Activated CD4-positive, CD25-positive, alpha-beta regulatory T cell (primary cell): ENCODE measurements at places on chromosomes 2 and 18.

- DNase-seq = peak; percentile 7
Measured at GRCh38 chr2:29920130-29920577, 1.2 kb downstream of the ALK start.

- no peak for DNase-seq
Measured at GRCh38 chr2:80548469-80548868, 243.9 kb upstream of the LRRTM1 start.

DNA sequence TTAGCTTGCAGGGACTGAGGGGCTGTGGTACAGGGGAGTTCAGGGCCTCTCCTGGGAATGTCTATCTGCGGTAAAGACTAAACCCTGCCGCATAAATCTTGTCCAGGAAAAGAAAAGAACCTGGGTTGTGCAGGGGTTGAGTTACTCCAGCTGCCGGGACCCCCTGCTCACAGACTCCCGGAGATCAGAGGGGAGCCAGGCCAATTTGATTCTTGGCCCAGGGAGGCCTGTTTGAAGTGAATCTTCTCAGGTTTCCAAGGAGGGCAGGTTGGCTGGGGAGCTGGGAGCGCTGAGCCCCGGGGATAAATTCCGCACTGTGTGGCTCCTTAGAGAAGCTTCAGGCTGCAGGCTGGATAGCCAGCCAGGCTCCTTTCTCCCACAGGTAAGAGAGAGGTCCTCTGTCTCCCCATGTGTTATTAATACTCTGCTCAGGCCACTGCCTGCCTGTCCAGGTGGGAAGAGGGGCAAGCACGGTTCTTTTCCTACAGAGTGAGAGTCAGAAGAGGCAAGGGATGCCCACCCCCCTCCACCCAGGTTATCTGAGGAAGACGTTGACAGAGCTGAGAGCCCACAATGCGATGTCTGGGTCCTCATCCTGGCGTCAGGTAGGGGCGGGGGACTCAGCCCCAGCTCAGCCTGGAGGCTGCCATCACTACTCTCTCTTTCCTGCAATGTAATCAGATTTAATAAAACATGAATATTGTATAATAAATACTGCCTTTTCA, 82.7 kb downstream of the LONRF2 start:
- no peak for DNase-seq

DNA sequence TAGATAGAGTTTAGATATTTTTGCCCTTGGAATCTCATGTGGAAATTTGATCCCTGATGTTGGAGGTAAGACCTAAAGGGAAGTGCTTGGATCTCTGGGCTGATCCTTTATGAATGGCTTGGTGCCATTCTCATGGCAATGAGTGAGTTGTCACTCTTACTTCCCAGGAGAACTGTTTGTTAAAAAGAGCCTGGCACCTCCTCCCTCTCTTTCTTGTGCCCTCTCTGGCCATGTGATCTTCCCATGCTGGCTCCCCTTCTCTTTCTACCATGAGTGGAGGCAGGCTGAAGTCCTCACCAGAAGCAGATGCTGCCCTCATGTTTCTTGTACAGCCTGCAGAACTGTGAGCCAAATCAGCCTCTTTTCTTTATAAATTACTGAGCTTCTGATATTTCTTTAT, 276.9 kb downstream of the ZNF804A start:
- DNase-seq = no peak

DNA sequence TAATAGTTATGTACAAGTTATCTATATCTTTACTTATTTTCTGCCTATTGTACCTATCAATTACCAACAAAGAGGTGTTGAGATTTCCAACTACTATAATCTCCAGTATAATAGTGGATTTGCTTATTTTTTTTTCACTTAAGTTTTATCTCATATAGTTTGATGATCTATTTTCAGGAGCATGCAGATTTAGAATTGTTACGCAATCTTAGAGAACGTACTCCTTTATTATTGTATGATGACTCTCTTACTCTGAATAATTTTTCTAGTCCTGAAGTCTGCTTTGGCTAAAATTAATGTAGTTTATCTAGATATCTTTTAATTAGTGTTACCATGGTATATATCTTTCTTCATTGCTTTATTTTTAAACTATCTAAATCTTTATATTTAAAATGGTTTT, 205.2 kb downstream of the SCG2 start:
- DNase-seq = no peak

- DNase-seq = no peak
Measured at GRCh38 chr2:136527560-136527959, 237.8 kb upstream of the THSD7B start.

GRCh38 chr2:68692511-68692910, 42.1 kb upstream of the ARHGAP25 start:
- no peak for DNase-seq

DNA sequence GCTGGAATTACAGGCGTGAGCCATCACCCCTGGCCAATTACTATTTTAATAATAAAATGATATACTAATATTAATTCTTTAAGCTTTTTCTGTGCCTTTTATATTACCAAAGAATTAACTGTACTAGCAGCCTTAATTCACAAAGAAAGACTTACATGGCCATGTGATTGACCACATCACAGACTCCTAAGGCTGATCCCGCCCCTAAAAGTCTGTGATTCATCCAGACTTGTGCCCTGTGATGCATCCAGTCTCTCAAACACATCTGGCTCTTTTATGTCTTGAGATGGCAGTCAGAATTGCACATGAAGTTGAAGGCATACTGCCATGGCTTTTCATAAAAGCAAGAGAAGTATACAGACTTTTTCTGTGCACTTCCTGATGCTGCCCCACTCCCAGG, 91.7 kb downstream of the DTNA start:
- no peak for DNase-seq

GRCh38 chr2:37767959-37768925, 96.8 kb upstream of the CDC42EP3 start:
- no peak for DNase-seq

- DNase-seq = no peak
Measured at GRCh38 chr2:134002921-134003320, 251.0 kb upstream of the MGAT5 start.

DNA sequence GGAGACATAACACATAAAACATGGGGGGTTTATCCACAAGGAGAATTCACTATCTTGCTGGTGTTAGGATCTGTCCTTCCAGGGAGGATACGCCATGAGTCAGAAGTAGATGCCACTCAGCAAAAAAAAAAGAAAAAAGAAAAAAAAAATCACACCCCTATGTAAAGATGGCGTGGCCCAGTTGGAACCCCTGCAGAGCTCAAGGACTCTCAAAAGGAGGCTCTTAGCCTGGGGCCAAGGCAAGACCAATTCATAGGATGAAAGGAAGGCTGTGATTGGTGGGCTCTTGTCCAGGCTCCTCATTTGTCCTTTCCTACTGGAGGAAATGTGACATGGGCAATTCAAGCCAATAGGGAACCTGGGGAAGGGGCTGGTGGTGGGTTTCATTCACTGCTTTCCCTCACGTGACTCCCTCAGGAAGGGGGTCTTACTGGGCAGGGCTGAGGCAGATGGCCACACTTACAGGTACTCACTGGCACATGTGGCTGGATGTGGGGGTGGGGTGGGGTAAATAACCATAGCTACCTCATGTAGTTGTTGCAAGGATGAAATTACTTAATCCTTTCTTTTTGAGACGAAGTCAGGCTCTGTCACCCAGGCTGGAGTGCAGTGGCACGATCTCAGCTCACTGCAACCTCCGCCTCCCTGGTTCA, 38.7 kb upstream of the HAAO start:
- no peak for DNase-seq

GRCh38 chr2:42856106-42856860, 63.9 kb upstream of the HAAO start:
- DNase-seq = no peak

DNA sequence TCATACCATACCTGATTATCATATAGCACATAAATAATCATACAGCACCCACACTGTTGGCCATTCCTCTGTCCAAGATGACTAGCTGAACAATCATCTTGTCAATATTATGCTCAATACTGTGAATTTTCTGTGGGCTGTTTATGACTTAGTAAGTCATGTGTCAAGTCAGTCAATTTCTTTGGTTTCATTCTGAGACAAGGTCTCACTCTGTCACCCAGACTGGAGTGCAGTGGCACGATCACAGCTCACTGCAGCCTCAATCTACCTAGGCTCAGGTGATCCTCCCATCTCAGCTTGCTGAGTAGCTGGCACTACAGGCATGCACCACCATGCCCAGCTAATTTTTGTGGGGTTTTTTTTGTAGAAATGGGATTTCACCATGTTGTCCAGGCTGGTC, 5.7 kb downstream of the MCM6 start:
- DNase-seq = no peak

GRCh38 chr2:2898744-2899143, 478.9 kb downstream of the EIPR1 start:
- DNase-seq = no peak

DNA sequence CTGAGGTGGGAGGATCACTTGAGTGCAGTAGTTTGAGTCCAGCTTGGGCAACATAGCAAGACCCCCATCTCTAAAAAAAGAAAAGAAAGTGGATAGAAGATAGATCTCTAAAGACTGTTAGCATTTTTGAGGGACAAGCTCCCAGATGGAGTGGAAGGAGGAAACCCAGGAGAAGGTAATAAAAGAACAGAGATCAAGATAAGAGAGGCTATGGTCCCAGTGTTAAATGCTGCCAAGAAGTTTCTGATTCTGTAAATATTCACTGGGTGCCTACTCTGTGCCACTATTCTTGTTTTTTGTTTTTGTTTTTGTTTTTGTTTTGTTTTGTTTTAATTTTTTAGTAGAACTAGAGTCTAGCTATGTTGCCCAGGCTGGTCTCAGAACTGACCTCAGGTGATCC, 26.2 kb downstream of the FZD5 start:
- no peak for DNase-seq

GRCh38 chr2:117702098-117702497, 112.4 kb upstream of the DDX18 start:
- no peak for DNase-seq

DNA sequence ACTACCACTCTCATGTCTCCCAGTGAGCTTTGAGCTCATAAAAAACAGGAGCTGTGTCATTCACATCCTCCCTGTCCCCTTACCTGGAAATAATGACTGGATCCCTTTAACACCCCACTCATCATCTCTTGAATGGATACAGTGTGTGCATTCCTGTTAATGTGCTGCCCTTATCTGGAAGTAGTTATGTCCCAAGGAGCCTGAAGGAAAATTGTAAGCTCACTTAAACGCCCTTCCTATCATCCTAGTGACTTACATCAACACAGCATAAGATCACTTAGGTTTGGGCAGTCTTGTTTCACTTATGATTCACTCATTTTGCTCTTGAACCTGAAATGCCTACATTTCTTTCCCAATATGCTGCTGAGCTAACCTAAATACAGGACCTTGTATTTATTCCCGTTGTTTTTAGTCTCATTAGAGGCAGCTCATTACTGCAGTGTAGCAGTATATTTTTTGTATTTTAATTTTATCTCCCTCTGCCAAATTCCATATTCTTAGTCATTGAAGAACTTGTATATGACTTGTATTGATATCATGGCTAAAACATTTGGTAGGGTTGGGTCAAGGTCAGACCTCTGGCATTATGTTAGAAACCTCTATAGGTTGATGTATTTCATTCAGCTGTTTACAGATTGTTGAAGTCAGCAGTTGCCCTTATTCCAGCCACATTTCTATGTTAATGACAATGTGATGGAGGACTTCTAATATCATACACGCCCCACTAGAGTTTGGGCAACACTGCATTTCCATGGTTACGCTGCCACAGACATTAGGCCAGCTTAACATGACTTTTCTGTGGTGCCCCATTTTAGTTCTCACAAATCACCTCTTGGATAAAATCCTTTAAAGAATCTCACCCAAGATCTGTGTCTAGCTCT, 72.9 kb downstream of the PKP4 start:
- DNase-seq = no peak

DNA sequence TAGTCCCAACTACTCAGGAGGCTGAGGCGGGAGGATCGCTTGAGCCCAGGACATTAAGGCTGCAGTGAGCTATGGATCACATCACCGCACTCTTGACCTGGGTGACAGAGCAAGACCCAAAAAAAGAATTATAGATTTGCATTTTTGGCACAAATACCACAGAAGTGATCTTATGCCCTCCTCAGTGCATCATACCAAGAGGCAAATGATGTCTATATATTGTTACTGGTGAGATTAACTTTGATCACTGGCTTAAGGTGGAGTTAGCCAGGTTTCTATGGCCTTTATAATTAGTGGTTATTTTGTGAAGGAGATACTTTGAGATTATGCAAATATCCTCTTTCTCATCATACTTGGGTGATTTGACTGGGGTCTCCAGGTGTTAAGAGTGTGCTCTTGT, 22.1 kb upstream of the CATIP start:
- no peak for DNase-seq

DNA sequence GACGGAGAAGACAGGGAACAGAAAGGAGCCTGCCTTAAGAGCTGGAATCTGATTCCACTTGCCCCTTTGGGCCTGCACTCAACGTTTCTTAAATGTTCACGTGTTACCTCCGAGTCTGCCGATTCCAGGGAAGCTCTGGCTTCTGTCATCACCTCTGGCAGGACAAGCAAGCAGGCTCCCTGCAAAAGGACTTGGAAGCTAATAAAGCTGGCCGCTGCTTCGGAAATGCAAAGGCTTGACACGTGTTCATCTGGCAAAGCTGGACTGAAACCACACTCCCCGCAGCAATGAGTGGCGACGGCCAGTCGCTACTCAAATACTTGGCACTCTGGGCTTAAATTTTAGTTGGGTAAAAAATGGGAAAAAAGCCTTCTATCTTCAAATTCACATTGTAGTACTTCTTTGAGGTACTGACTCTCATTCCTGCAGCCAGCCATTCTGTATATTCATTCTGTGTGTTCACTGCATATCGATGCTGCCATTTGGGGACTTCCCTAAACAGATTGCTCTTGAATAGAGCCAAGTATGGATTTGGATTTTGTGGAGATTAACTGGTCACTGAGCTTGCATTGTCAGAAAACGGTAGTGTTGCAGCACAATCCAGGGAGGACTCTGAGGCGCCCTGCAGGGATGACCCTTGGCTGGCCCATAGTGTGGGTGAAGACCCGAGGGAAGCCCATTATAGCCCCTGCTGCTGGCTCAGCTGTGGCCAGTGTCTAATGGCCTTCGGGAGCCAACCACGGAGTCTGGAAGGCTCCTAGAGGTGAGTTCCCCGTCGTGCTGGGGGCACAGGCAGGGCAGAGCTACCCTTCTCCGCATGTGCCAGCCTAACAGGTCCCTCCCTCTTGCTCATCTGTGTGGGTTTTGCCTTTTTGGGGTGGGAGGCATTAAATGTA, 231.5 kb downstream of the PRKCE start:
- no peak for DNase-seq

DNA sequence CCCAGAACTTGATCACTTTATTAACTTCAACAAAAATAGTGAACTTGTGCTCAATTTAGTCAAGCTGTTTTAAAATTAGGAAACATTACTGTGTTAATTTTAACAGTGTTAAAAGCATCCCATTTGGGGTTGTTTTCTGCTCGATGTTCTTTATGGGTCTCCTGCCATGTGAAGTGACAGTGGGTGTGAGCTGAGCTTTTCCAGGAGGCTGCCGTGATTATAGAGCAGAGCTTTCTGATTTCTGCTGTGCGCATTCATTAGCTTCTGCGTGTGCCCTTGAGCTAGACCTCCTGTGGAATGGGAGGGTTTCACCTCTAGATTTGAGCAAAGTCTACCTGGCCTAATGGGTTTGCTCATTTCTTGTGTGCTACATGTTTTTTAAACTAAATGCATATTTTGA, 121.5 kb downstream of the WDSUB1 start:
- no peak for DNase-seq
